ENCODE measurements at places on chromosomes 12 and 14.

GRCh38 chr14:56328021-56328420, 209.8 kb downstream of the PELI2 start:
- no peak for DNase-seq

DNA sequence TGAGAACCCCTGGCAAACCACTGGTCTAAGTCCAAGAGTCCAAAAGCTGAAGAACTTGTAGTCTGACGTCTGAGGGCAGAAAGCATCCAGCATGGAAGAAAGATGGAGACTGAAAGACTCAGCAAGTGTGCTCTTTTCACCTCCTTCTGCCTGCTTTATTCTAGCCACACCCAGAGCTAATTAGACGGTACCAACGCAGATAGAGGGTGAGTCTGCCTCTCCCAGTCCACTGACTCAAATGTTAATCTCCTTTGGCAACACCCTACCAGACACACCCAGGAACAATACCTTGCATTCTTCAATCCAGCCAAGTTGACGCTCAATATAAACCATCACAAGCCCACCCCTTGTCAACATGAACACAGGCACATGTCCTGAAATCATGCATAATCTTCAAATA, 155.1 kb downstream of the CCDC59 start:
- DNase-seq: no peak

DNA sequence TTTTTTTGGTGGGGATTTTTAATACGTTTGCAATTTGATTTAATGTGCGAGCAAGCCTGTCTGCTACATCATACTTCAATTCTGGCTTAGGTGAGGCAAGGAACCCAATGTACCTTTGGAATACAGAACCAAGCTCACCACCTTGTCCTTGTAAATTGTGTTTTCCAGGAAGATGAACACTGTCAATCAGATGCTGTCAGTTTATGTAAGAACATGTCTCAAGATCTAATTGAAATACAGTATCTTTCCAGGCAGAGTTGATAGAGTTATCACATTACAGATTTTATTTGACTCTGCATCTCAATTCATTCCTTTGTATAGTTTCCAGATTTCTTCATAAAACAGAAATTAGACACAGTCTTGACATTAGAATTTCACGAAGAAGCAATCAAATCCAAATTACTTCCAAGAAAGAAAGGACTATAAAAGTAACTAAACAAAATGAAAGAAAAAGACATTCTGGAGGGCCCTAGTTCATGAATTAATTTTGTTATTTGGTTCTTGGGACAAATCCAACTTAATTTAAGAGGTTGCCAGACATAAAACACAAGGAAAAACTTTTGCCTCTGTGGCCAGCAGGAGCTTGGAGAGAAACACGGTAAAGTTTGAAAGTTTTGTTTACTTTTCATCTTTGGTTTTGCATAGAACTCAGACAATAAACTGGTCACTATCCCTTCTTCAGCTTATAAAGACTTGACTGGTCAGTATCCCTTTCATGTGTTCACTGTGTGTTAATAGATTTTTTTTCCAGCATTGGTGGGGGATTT, 16.4 kb upstream of the MED13L start:
- no peak for DNase-seq

DNA sequence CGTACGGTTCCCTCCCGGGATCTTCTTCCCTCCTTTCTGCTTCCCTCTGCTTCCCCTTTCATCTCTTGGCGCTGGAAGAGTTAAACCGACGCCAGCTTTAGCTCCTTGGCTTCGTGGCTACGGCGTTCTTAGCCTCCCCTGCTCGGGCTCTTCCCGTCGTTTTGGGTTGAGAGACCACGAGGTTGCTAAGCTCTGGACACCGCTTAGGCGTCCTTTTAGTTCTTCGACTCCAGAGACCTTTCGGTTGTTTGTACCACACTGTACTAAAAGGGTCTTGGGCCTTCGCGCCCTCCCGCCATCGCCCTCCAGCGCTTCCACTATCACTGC, 545 bp downstream of the CPSF2 start:
- DNase-seq: no peak

DNA sequence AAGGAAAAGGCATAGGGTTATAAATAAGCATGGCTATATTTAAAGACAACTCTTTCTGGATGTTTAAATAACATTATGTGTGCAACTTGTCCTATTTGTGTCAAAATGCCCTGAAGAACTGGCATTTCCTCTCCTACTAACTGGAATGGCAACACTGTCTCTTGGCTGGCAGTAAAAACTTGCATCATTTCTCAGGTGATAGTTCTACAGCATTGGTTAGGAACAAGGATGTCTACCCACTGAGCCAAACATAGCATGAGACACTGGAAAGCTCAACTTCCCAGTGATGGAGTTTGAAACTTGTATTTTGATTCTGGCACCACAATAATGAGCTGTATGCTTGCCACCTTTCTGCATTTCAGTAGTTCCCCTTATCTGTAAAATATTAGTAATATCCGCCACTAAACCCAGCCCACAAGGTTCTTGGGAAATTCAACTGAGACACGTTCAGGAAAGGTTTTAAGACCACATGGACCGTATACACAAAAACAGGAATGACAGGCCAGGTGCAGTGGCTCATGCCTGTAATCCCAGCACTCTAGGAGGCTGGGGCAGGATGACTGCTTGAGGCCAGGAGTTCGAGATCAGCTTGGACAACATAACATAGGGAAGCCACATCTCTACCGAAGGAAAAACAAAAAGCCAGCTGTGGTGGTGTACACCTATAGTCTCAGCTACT, 5.1 kb downstream of the SLC38A2 start:
- DNase-seq: no peak

GRCh38 chr14:89927186-89927865, 27.2 kb downstream of the EFCAB11 start:
- DNase-seq: no peak

GRCh38 chr14:21215130-21215878, 53.9 kb downstream of the HNRNPC start:
- DNase-seq: no peak

DNA sequence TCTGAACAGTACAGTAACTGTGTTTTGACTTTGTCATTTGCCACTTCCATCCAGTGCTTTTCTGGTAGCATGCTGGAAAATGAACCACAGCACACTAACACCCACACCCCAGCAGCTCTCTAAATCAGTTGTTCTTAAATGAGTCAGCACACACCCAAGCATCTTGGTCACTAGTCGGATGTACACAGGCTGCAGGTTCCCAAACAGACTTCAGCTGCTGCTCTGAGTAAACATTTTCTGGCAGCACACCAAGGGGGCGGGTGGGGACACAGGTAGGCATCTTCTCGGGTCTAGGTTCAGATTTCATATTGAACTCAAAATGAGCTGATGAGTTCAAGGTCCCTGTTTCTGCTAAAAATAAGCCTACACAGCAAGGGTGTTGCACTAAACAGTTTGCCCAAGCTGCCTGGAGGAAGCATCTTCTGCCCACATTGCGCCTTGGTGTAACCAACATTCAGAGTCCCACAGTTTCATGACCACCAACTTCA, 39.8 kb downstream of the IFNG start:
- DNase-seq: peak; percentile 25
